EH (cell line): ENCODE measurements at places on chromosomes 16 and 17.
A peak's percentile ranks its signal among the peaks of the same experiment; 100 is the strongest.

DNA sequence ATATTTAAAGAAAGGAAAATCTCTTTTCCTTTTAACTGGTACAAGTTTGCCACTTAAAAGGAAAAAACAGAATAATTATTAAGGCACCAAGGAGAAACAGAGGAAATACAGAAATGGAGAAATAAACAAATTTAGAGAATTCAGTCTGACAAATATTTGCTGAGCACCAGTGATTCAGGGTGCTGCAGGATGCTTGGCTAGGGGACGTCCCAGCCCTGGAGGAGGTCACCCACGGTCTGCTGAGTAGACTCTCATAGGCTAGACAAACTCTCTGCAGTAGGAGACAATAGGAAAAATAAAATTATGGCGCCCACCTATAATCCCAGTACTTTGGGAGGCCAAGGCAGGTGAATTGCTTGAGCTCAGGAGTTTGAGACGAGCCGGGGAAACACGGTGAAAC lies 15.9 kb downstream of the C1QTNF1 start:
- DNase-seq, result no peak

DNA sequence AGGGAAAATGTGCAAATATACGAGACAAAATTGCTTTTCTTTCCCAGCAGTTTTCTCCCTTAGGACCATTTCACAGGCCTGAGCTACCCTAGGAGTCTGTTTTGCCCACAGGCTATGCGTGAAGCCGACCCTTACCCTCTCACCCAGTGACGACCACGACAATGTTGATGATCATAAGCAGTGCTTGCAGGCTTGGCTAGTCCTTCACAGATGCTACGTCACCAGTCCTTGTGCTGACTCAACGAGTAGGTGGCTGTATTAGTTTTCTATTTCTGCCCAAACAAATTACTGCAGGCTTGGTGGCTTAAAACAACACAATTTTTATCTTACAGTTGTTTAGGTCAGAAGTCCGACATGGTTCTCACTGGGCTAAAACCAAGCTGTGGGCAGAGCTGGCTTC lies 574.6 kb upstream of the HSBP1 start:
- DNase-seq, result peak; percentile 23

DNA sequence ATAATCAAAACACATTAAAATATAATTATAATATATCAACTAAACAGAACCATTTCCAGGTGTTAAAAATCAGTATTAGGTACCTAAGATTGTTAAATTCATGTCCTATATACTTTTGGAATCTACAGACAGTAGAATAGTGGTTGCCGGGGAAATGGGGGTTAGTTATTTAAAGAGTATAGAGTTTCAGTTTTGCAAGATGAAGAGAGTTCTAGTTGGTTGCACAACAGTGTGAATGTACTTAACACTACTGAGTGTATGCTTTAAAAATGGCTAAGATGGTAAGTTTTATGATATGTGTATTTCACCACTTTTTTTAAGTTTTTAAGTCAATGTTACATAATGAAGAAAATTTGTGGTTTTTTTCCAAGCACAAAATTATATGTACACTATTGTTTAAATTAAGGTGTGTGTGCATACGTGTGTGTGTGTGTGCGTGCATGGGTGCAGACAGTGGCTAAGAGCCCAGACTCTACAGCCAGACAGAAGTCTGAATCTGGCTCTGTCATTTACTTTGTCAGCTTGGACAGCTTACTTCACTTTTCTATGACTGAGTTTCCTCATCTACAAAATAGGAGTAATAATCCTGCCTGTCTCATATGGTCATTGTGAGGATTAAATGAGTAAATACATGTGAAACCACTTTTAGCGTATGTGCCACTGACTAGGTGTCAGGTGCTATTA lies 25.3 kb upstream of the PHAF1 start:
- no peak for DNase-seq

- DNase-seq, result no peak
These were observed 131.9 kb downstream of the MSI2 start for GRCh38 chr17:57388131-57388725.

DNA sequence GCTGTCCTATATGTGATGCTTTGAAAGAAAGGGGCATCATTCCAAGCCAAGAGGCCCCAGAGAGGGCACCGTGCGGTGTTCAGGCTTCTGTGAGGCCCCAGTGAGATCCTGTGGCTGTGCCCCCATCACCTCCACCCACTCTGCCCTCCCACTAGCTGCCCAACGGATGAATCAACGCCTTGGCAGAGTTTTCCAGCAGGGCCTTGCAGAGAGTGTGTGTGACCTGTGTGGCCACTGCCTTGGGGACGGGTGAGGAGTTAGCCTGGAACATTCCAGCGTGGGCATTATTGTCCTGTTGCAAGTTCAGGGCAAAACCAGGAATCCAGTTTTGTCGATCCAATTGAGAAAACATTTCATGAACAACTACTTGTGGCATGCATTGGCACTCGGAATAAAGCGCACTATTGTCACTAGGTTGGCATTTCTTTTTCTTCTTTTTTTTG lies 53.7 kb downstream of the SF3B3 start:
- peak; percentile 81 for DNase-seq
